ENCODE measurements at places on chromosomes 5 and 9.

GRCh38 chr5:98365126-98365525 is 408.3 kb upstream of the RGMB start:
- DNase-seq: no peak

DNA sequence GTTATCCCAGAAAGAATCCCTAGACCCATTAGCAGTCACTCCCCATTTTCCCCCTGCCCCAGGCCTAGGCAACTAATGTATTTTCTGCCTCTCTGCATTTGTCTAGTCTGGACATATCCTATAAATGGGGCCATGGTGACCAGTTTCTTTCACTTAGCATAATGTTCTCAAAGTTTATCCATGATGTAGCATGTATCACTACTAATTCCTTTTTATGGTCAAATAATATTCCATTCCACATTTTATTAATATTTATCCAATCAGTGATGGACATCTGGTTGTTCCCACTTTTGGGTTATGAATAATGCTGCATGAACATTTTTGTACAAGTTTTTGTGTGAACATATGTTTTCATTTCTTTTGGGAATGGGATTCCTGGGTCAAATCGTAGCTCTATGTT is 1.5 kb downstream of the FCHO2 start:
- no peak for DNase-seq

- DNase-seq: no peak
Observed at GRCh38 chr5:80403782-80404181, 4.1 kb upstream of the ZFYVE16 start.

DNA sequence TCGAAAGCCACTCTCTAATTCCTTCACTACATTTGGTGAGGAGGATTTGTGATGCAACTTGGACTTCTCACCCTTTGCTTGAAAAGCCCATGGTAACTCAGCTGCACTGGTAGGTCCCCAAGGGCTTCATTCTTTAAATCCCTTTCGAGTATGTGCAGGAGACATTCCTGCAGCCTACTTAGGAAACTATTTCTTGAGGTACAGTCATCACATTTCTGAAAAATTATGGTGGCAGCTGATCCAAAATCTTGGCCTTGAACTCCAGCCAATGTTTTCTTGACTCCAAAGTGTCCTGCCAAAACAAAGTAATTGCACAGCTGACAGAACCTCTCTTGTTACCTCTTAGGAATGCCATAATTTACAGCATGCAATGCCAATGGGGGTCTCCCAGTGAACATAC is 99.7 kb downstream of the NPR3 start:
- DNase-seq: no peak

DNA sequence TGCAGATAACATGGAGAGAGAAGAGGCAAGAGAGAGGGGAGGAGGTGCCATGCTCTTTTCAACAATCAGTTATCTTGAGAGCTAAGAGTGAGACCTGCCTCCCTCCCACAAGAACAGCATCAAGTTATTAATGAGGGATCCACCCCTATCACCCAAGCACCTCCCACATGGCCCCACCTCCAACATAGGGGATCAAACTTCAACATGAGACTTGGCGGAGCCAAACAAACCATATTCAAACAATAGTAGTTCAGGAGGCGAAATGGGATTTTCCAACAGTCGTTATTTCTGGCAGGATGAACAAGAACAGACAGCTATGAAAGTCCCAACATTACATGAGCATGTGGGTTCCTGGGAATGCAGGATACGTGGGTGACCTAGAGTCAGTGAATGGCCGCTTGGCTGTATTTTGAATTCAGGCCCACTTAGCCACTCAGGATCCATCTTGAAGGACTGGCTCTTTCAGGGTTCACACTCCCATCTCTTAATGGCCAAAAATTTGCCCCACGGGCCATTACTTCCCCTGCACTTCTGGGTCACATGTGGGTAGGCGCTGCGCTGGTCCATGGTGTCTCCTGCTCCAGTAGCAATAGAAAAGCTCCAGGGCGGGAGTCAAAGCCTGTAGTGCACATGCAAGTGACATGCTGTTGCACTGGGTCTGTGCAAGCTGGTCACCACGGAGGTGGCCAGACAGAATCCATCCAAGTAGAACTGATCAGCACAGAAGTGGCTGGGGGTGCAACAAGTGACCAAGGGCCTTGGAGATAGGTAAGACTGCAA is 7.1 kb upstream of the FAF2 start:
- no peak for DNase-seq

- DNase-seq: no peak
Observed at GRCh38 chr5:109141222-109142200, 268.3 kb downstream of the PJA2 start.

DNA sequence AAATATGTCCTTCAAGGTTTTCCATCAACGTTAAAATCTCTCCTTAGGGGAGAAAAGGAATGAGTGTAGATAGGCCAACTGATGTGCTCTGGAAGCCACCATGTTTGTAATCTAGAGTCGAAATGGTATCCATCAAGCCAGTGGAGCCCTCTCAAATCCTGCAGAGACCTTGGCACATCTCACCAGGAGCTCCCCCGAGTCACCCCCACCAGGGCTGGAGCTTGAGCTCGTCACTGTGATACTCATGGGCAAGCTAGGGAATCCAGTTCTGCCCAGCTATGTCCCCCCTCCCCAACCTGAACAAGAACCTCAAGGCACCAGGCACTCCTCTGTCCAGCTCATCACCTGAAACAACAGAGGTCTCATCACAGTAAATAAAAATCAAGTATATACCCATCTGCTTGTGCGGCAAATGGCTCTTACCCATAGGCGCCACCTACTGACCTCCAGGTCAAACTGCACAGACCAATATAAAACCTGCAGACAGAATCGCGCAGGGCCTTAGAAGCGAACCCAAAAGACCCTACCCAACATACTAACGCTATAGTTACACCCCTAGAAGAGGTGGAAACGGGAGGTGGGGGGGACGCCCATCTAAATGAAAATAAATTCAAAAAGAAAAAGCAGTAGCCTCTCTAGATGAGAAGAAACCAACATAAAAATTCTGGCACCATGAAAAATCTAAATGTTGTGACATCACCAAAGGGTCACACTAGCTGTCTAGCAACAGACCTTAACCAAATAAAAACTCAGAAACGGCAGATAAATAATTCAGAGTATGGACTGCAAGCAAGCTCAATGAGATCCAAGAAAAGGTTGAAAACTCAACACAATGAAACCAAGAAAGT is 75.0 kb downstream of the TTC39B start:
- DNase-seq: no peak

All from coronary artery (tissue), 2 donors.